ENCODE measurements at places on chromosomes 1 and 21.

DNA sequence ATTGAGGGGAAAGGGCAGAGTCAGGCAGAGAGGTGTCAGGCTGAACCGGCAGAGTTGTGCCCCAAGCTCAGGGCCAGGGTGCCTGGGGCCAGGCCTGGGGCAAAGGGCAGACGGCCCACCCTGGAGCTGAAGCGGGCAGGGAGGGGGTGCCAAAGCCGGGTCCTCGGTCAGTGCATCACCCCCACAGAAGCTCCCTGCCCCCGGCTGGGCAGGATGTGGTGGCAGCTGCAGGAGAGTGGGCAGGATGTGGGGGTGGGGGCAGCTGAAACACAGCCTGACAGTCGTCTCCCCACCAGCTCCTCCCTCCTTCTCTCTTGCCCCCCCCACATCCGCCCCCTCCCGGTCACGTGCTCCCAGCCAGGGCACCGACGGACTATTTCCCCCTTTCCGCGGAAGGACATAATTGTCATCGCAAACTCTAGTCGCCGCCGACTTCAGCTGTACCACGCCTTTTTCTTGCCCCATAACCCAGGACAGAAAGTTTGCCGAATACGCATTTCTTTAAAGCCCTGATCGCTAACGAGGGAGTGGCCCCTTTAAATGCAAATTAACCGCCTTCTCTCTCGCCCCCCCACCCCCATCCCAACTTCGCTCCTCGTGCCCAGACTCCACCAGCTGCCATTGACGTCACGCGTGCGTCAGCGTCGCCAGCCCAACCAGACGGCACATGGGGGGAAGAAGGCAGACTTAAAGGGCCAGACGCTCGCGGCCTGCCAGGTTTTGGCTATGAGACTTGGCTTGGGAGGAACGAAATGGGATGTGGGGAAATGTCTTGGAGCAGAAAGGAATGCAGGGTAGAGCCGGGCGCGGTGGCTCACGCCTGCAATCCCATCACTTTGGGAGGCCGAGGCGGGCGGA lies 4.5 kb upstream of the MEF2D start:
- peak; percentile 98 for DNase-seq

DNA sequence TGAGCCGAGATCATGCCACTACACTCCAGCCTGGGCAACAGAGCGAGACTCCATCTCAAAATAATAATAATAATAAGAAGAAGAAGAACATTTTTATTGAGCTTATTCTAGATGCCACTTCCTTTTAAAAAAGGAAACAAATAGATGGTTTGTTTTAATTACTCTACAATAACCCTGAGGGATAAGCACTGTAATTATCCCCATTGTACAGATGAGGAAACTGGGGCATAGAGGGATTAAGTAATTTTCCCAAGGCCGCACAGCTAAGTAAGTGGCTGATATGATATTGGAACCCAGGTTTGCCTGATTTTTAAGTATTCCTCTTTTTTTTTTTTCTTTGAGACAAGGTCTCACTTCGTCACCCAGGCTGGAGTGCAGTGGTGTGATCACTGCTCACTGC lies 58.5 kb upstream of the LRIG2 start:
- no peak for DNase-seq

DNA sequence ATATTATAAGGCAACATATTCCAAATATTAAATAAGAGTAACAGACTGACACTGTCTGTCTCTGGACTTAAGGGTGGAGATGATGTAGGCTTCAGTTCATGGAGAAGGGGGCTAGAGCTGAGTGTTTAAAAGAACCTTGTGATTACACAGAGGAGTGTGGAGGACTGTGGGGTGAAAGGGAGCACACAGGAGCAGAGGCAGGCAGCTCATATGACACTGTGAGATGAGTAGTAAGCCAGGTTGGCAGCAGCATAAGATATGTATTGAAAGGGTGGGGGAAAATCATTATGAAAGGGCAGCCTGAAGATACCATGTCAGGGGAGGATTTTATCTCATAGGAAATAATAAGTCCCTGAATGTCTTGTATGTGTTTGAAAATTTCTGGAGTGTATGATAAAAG lies 104.5 kb downstream of the AK5 start:
- no peak for DNase-seq

- DNase-seq, result no peak
Measured at GRCh38 chr1:171166361-171166760, 18.7 kb upstream of the FMO2 start.

GRCh38 chr1:157448636-157449035 lies 103.7 kb downstream of the FCRL5 start:
- no peak for DNase-seq

- DNase-seq, result no peak
Measured at GRCh38 chr21:27645285-27645684, 678.4 kb upstream of the ADAMTS5 start.

All from CD4-positive, alpha-beta T cell treated with Interleukin-1 beta for 1 hour (primary cell).